Dermis blood vessel endothelial cell (primary cell): ENCODE measurements at places on chromosomes 5 and 9.

GRCh38 chr9:99436616-99437015 lies 214.5 kb downstream of the SEC61B start:
- no peak for DNase-seq

- DNase-seq, result no peak
Observed at GRCh38 chr9:95031711-95032461, 285.6 kb downstream of the FANCC start.

DNA sequence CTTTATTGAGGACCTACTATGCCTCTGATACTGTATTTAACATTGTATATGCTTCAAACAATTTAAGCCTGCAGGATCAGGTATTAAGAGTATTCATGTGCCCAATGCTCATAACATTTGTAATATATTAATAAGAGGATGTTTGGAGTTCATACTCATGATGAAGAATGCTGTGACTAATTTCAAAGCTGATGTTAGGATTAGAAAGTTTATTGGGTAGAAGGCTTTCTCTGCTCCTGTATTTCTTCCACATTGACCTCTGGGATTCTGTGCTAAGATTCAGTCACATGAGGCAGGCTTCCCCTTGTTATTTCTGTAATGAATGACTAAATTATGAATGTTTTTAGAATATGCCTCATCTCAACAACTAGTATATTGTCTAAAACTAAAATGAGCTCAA lies 456.4 kb downstream of the NFIB start:
- DNase-seq, result peak; percentile 3

- no peak for DNase-seq
Observed at GRCh38 chr9:110650261-110650660, 18.3 kb upstream of the MUSK start.

DNA sequence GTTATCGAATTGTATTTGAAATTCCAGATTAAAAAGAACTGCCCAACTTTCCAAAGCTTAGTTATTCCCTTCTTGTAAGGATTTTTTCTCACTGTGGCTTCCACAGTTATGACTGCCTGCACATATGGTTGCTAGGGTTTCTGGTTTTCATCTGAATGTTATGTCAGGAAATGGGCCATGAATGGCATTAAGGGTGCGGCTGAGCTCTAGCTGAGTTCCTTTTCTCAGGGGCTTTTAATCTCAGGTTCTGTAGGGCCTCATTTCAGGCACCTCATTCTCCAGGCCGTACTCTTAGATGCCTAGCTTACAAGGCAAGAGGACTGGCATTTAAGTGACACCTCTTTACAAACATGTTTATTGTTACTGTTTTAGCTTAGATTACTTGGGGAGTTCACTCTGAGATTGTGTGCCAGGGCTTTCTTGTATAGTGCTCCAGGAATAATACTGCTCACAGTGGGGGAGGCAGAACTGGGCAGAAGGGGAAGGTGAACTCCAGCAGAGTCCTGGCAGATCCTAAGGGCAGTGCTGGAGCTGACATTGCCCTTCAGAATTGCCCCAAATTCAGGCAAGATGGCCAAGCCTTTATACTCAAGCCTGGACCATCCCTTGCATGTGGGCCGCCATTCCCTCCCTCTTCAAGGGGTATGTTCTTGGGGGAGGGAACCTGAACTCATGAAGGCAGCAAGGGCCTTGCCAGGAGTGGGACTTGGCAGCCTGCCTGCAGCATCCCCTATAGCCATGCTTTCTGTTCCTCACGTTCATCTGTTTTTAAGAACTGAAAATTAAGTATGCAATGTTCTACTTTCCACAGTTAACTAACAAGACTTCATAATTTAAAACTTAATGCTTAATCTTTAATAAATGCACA lies 111.5 kb downstream of the KDM4C start:
- no peak for DNase-seq

- no peak for DNase-seq
Observed at GRCh38 chr9:69871118-69871834, 50.7 kb downstream of the CFAP95 start.

DNA sequence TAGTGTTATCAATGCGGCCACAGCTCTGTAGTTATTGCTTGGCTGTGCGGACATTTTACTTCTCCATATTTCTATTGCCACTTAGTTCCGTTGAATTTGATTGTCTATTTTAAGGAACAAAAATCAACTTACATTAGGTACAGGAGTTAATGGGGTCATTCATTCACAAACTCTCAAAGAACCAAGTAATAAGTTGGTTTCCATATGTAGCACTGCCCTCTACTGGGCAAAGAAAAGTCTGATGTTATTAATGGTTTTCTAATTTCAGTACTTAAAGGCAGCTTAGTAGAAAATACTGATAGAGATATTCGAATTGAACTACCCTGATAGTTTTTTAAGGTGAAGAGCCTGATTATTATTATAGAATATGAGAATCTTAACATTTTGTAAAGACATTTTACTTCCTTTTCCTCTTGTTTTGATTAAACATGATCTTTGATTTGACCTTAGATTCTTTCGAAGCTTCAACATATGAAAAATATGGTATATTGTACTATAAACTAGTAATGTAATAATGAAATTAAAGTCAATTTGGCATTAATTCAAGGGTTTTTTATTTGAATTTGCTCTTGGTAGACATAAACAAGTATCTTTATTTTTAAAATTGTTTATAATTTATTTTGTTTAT lies 119.5 kb upstream of the CTNND2 start:
- DNase-seq, result peak; percentile 62

DNA sequence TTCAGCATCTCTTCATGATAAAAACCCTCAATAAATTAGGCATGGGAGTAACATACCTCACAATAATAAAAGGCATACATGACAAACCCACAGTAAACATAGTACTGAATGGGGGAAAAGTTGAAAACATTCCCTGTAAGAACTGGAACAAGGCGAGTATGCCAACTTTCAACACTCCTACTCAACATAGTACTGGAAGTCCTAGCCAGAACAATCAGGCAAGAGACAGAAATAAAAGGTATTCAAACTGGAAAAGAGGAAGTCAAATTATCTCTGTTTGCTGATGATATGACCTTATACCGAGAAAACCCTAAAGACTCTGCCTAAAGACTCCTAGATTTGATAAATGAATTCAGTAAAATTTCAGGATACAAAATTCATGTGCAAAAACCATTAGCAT lies 167.6 kb downstream of the TMEM38B start:
- no peak for DNase-seq

DNA sequence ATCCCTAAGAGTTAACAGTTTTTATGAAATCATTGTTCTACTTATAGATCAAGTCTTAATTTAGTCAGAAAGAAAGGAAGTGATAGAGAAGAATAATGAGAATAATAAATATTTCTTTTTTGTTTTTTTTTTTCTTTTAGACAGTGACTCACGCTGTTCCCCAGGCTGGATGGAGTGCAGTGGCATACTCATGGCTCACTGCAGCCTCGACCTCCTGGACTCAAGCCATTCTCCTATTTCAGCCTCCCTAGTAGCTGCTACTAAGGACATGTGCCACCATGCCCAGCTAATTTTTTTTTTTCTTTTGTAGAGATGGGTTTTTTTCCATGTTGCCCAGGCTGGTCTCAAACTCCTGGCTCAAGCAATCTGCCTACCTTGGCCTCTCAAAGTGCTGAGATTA lies 11.0 kb downstream of the IFNA21 start:
- DNase-seq, result no peak

DNA sequence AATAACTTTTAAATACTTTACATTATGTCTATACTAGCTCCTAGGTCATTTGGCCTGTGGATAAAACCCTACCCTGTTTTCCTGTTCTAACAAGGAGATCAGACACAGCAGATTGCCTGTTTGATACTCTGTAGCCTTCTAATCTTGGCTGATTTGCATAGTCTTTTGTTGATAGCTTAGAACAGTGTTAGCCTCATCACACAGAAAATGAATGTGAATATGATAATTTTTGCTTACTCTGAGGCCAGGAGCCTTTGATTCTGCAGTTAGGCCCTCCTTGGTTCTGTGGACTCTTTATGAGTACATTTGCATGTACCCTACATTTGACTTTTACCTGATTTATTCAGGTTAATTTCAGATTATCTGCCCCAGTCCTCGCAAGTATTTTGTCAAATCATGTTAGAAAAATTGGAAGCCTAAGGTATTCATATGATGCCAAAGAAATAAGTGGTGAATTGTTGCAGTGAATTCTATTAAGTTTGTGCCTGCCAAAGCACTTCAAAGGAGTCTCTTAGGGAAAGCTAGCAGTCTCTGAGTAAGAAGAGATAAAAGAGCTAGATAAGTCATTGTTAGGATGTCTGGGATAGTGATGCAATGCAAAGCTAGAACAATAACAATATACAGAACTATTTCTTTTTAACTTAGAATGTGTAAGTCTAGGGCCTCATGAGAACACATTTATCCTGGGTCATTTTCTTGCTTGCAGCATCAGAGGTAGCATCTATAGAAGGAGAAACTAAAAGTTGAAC lies 56.4 kb downstream of the SCAMP1 start:
- no peak for DNase-seq

DNA sequence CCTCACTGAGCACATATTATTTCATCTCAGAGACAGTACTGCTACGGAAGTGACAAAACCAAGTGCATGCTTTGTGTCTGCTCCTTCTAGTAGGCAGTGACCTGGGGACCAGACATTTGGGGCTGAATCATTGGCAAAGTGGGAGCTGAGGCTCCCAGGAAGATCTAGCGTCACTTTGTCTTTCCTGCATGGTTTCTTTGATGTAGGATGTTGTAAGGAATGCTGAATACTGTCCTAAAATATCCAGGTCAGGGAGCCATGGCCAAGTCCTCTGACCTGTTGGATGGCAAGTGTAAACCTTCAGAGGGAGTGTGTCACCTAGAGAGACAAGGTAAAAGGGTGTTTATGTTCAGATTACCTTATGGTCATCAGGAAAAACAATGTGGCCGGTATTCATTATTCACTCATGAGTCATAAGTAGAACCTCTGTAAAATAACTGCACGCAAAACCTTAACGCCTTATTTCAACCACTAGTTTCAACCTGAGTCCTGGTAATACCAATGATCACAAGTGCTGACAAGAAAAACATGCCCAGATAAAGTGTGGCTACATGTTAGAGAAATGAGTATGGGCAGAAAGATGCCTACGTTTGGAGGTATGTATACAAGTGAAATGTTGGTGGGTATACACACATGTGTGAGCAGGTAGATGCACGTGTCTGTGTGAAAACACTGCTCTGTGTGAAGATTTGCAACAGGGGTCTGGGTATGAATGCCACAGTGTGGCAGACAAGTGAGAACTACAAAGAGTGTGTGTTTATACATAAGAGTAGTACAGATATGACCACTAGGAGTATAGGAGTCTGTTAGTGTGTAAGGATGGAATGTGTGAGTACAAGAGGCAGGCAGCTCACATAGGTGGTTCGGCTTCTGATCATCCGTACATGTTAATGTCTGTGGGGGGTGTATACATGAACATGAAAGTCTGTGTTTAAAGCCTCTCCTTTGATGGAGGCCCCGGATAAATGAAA lies 263.9 kb downstream of the SPOCK1 start:
- DNase-seq, result peak; percentile 7

GRCh38 chr9:12874395-12874794 lies 99.6 kb downstream of the LURAP1L start:
- DNase-seq, result no peak

GRCh38 chr9:38229104-38229500 lies 160.1 kb upstream of the SHB start:
- no peak for DNase-seq

DNA sequence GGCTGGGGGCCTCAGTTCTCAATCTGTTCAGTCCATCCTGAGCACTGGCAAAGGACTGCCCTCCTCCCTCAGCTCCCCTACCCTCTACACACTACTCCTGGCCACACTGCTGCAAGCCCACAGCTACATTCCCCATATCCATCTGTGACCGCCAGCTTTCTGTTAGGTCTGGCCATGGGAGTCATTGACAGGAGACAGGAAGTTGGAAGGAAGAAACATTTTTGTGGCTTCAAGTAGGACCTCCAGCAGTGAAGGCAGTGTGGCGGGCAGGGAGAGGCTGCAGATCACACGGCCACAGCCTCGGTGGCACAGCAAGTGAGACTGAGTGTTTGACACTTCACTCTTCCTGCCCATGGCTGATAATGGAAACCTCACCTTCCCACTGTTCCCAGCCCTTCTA lies 55.9 kb downstream of the SECISBP2 start:
- no peak for DNase-seq

DNA sequence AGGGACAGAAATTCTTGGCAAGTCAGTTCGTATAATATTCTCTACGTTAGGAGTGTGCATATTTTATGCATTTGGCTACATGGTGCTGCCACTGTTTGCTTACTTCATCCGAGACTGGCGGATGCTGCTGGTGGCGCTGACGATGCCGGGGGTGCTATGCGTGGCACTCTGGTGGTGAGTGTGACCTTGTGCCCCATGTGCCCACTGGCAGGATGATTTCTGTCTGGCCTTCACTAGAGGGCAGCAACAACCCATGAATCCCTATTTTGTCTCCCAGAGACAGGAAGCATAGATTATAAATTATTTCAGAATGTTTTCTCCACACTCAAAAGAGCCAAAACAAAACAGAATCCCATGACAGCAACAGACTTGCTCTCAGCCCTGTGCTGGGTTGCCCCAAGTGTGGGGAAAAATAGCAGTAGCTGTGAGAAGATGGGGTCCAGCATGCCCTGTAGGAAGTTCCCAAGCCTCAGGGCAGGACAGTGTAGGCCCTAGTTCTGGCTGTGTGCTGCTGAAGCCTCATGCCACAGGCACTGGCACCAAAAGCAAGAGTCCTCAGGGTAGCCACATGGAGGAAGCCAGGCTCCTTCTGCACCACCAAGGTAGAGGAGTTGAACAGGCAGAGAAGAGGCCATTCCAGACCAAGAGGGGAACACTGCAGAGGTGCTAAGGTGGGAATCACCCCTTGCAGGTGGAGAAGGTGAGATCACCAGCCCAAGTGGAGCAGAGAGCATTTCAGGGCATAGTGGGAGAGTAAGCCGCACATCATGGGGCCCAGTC lies 16.0 kb downstream of the SLC22A5 start:
- DNase-seq, result peak; percentile 84

- DNase-seq, result no peak
Observed at GRCh38 chr5:175521313-175521833, 43.0 kb downstream of the SFXN1 start.
